ENCODE measurements at places on chromosomes 3 and 15. TPM values are rescaled to one million over a fixed set of nuclear protein-coding genes. Genes with fewer than 3 reads are reported as not detected.

The KLHL6 gene
- polyA plus RNA-seq, result 1.6 TPM

The JMJD7 gene
- 10.9 TPM for polyA plus RNA-seq

The SCAANT1 gene
- polyA plus RNA-seq, result 1.1 TPM

The GASK1A gene
- polyA plus RNA-seq, result 6.1 TPM

The NEDD4 gene
- polyA plus RNA-seq, result 9.0 TPM

The LRRC15 gene
- polyA plus RNA-seq, result 0.10 TPM

The AEN gene
- 4.7 TPM for polyA plus RNA-seq

The ESYT3 gene
- 15.9 TPM for polyA plus RNA-seq

The PDCD10 gene
- polyA plus RNA-seq, result 24.6 TPM

The LXN gene
- polyA plus RNA-seq, result 17.8 TPM

The IMPG2 gene
- polyA plus RNA-seq, result 1.5 TPM

The TMEM207 gene
- not detected for polyA plus RNA-seq

The GNAT1 gene
- polyA plus RNA-seq, result 0.37 TPM

The KLF15 gene
- polyA plus RNA-seq, result 1.6 TPM

The ZNF639 gene
- 31.7 TPM for polyA plus RNA-seq

The MYLK gene
- polyA plus RNA-seq, result 23.9 TPM

The MITF gene
- 9.0 TPM for polyA plus RNA-seq

The ZNF80 gene
- 0.09 TPM for polyA plus RNA-seq

The SNTN gene
- polyA plus RNA-seq, result not detected

The GABRR3 gene
- not detected for polyA plus RNA-seq

The NUP210 gene
- 9.6 TPM for polyA plus RNA-seq

The NEK11 gene
- 6.2 TPM for polyA plus RNA-seq

The CTXN2 gene
- not detected for polyA plus RNA-seq

The CAPN3 gene
- polyA plus RNA-seq, result 544 TPM

The TTLL13 gene
- not detected for polyA plus RNA-seq

The PPP4R2 gene
- 50.8 TPM for polyA plus RNA-seq

The LDHAL6B gene
- 0.12 TPM for polyA plus RNA-seq

The SLC9C1 gene
- polyA plus RNA-seq, result 0.10 TPM

The CRABP1 gene
- polyA plus RNA-seq, result 9.2 TPM

The EPHB3 gene
- 42.4 TPM for polyA plus RNA-seq

The ST3GAL6 gene
- polyA plus RNA-seq, result 5.7 TPM

The CKMT1A gene
- not detected for polyA plus RNA-seq

The MESP2 gene
- polyA plus RNA-seq, result 0.22 TPM

The BDH1 gene
- 5.5 TPM for polyA plus RNA-seq

The HIGD2B gene
- polyA plus RNA-seq, result not detected

The TPRG1 gene
- 5.6 TPM for polyA plus RNA-seq

The ARL13B gene
- polyA plus RNA-seq, result 6.2 TPM

The ELL3 gene
- polyA plus RNA-seq, result 3.3 TPM

The FGF12 gene
- polyA plus RNA-seq, result 2.9 TPM

The ZCWPW2 gene
- polyA plus RNA-seq, result 2.2 TPM

The DLG1 gene
- 39.6 TPM for polyA plus RNA-seq

The GOLGA6B gene
- not detected for polyA plus RNA-seq

The CSNK1G1 gene
- polyA plus RNA-seq, result 10.9 TPM

The PTPN9 gene
- 18.8 TPM for polyA plus RNA-seq

The SLC9A9 gene
- 14.0 TPM for polyA plus RNA-seq

The SLC35A5 gene
- polyA plus RNA-seq, result 24.4 TPM

The GMPPB gene
- polyA plus RNA-seq, result 10.9 TPM

The VPS33B gene
- 13.8 TPM for polyA plus RNA-seq

The TRIM71 gene
- polyA plus RNA-seq, result 0.18 TPM

The MUC20 gene
- 6.6 TPM for polyA plus RNA-seq

The STARD9 gene
- 18.0 TPM for polyA plus RNA-seq

The FGF7 gene
- 24.1 TPM for polyA plus RNA-seq

Measured in hindlimb muscle (tissue), 1 donor.